ENCODE measurements at places on chromosomes 3 and 15. TPM values are rescaled to one million over a fixed set of nuclear protein-coding genes. Genes with fewer than 3 reads are reported as not detected.

GRCh38 chr15:85771781-85772445, 22.8 kb downstream of the KLHL25 start:
- DNase-seq = no peak

DNA sequence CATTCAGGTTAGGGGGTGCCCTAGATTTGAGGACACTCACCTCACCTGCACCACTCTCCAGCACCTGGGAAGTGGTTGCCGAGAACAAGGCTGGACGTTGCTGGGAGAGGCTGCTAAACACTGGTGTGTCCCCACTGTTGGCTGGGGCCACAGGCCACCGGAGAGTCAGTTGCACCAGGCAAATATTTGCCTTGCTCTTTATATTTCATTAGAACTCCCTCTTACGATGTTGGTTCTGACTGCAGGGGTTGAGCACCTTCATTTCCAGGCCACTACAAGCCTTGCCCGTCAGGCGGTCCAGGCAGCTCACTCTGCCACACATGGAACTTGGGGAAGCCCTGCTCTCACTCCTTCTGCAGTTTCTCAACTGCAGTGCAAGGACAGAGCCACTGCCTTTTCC, 30.7 kb downstream of the HCN4 start:
- DNase-seq = no peak

DNA sequence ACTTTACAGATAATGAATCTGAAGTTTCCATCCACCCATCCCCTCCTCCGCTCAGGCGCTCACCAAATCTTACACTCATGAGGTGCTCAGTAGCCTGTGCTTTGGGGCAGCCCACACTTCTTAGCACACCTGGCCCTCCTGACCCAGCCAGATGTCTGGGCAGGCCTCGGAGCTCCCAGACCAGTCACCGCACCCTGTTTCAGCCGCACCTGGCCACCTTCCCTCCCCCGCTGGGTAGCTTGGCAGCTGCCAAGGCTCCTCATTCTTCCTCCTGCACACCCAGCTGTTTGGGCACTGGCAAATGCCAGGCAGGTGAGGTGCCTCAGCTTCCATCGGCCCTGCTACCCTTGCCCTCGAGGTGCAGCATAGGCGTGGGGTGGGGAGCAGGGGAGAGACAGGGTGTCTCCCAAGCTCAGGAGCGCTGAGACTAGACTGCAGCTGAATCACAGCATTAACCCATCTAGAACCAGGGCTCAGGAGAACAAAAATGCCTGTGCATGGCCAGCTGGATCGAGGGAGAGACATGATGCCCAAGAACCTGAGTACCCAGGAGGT, 45.8 kb downstream of the CDC25A start:
- no peak for DNase-seq

DNA sequence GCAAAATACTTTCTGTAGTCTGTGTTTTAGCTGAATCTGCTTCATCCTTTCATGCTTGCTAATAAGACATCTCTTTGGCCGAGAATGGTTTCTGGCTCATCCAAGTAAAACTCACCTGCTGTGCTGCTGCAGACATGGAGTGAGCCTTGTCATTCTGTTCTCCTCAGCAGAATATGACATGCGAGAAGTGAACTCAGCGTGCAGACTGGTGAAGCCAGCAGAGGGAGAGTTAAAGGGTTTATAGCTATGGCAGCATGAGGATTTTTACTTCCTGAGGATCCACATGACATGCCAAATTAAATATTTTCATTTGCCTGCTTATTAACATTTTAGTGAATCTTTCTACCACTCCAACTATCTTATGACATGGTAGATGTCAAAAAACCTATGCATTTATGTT, 658.4 kb upstream of the NECTIN3 start:
- no peak for DNase-seq

- DNase-seq = peak; percentile 42
These were observed 34.0 kb downstream of the ARIH2 start for GRCh38 chr3:48952510-48953118.

GRCh38 chr3:54784021-54784420, 143.8 kb downstream of the LRTM1 start:
- no peak for DNase-seq

The HESX1 gene
- total RNA-seq = 1.3 TPM

The MED12L gene
- total RNA-seq = 6.9 TPM

The RPL15 gene
- total RNA-seq = 2,185 TPM

- no peak for DNase-seq
These were observed 210.8 kb upstream of the SEMA6D start for GRCh38 chr15:47506329-47507100.

- no peak for DNase-seq
These were observed 90.5 kb downstream of the CCNL1 start for GRCh38 chr3:157069406-157069805.

The ARPP21 gene
- not detected for total RNA-seq

DNA sequence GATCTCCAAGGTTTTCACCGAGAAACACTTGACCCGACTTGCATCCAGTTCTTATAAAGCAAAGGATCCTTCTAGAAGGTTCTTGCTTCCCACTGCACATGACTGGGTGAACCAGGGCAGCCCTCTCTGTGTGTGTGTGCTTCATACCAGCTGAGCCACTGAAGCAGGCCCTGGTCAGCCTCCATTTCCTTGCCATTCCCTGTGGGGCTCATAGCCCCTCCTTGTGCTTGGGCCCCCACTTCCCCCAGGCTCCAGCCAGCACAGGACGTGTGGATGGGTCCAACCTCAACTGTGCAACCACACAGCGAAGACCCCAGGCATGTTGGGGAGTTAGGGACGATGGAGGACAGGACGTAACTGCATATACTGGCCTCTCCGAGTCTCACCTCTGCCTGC, 15.5 kb downstream of the KLF15 start:
- DNase-seq = no peak

The SEC11A gene
- 111 TPM for total RNA-seq

Data from activated naive CD4-positive, alpha-beta T cell treated with anti-CD3 and anti-CD28 coated beads, Interleukin-2, amount 50 U/mL, for 72 hours (primary cell).